ENCODE measurements at places on chromosomes 6 and 20. TPM values are rescaled to one million over a fixed set of nuclear protein-coding genes. Genes with fewer than 3 reads are reported as not detected.

The NKX2-4 gene
- not detected for total RNA-seq

The ZFAND3 gene
- 16.4 TPM for total RNA-seq

The TASP1 gene
- total RNA-seq: 25.2 TPM

The PHACTR3 gene
- not detected for total RNA-seq

The LAMP5 gene
- total RNA-seq: not detected

The SOX18 gene
- 1.3 TPM for total RNA-seq

The CYP24A1 gene
- 6.9 TPM for total RNA-seq

The GRIK2 gene
- not detected for total RNA-seq

The PACRG gene
- total RNA-seq: not detected

The DEFB132 gene
- total RNA-seq: not detected

The MYLK2 gene
- not detected for total RNA-seq

The BMP7 gene
- total RNA-seq: not detected

The AURKA gene
- 335 TPM for total RNA-seq

The SPEF1 gene
- total RNA-seq: 0.32 TPM

The DUSP15 gene
- total RNA-seq: 0.93 TPM

The OXT gene
- not detected for total RNA-seq

The SAMD10 gene
- 6.1 TPM for total RNA-seq

The PAK5 gene
- not detected for total RNA-seq

The LMBRD1 gene
- total RNA-seq: 21.5 TPM

The PLCB1 gene
- total RNA-seq: 42.4 TPM

The PRELID3B gene
- total RNA-seq: 42.6 TPM

The SIRPD gene
- not detected for total RNA-seq

The OOEP gene
- not detected for total RNA-seq

The GNAS-AS1 gene
- not detected for total RNA-seq

The TLDC2 gene
- 1.6 TPM for total RNA-seq

The LINC00237 gene
- total RNA-seq: not detected

The SLC25A27 gene
- 0.32 TPM for total RNA-seq
